ENCODE measurements at places on chromosomes 2 and 18.

DNA sequence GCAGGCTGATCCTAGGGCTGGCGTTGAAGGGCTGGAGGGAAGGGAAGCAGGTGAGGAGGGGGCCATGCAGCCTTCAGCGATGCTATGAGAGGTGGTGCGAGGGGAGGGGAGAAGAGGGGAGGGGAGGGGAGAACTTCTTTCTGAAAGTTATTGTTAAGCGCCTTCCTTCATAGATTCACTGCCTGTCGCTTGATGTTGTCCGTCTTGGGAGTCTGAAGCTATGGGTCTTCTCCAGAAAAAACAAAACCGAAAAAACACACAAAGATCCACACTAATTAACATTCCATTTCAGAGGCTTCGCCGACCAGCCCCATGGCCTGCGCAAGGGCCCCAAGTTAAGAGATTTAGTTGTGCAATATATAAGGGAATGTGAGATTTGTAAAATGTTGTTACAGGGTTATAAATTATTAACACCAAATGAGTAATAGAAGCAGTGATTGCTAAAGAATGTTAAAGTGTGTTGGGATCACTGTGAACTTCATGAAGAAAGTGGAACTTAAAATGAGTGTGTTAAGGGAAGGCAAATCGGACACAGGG, 758 bp downstream of the CFAP221 start:
- DNase-seq: no peak

GRCh38 chr2:920573-920972, 30.1 kb upstream of the SNTG2 start:
- DNase-seq: no peak

- DNase-seq: no peak
Observed at GRCh38 chr2:121093692-121094091, 191.3 kb downstream of the TFCP2L1 start.

DNA sequence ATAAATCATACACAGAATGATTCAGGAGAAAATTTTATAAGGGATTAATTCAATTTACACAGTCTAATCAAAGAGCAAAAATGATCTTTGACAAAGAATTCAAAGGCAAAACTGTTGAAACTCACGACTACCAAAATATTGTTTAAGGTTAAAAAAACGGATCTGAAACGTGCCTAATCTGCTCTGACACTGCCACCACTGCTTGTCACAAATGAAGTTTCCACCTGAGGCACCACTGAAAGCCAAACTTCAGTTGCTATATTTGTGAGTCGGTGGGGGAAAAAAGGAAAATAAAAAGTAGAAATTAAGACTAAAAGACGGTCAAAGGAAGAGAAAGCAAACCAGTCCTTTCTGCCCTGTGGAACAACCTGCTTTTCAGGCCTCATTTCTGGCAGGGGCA, 140.6 kb upstream of the DNMT3A start:
- DNase-seq: no peak

DNA sequence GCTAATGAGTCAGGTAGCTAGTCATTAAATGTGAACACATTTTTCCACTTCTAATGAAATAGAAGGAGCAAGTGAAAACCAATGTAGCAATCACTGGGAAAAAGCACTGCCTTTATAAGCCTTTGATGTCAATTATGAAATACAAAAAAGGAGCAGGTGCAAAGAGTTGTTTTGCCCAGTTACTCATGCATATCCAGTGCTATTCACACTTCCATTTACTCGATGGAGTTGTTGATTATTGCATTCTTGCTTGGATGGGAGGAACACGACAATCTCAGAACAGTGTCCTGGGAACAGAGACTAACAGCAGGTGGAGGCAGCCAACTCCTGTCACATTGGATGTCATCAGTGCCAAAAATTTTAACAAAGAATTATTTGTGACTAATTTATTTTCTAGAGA, 372.5 kb downstream of the CBLN2 start:
- DNase-seq: no peak
